ENCODE measurements at places on chromosomes 3 and 15. TPM values are rescaled to one million over a fixed set of nuclear protein-coding genes. Genes with fewer than 3 reads are reported as not detected.

Gene TCF12
- 82.2 TPM for total RNA-seq

Gene DNAH1
- total RNA-seq: 8.7 TPM

Gene SLC24A5
- total RNA-seq: not detected

Gene DGKG
- 2.5 TPM for total RNA-seq

DNA sequence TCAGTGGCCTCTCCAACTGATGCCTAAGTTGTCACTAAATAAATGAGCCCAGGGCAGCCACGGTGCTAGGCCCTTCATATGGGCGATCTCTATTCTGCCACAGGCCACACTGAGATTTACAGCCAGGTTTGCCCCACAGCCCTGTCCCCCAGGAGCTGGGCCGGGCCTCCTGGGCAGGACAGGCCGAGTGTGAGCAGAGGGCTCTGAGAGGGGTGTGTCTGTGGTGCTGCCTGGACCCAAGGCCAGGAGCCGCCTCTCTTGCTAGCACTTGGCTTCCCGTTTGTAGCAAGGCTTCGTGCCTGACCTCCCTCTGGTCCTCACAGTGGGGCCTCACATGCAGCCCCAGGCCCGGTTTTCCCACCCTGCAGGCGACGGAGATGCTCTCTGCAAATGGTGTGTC lies 67.1 kb upstream of the SEC22A start:
- DNase-seq: no peak
- H3K27ac ChIP-seq: no peak overlapping the region

GRCh38 chr3:194647747-194648146 lies 14.5 kb upstream of the TMEM44 start:
- no peak overlapping the region for H3K27ac ChIP-seq
- H3K4me3 ChIP-seq: no peak overlapping the region
- peaks cover 84% of the 10 kb centered on the region for H3K36me3 ChIP-seq
- H3K4me1 ChIP-seq: no peaks in the 10 kb centered on the region

GRCh38 chr3:119589102-119589773 lies 8.4 kb upstream of the PLA1A start:
- no peak for DNase-seq
- no peak overlapping the region for H3K4me3 ChIP-seq
- peaks cover 3% of the 10 kb centered on the region for H3K36me3 ChIP-seq
- H3K27me3 ChIP-seq: no peaks in the 10 kb centered on the region

DNA sequence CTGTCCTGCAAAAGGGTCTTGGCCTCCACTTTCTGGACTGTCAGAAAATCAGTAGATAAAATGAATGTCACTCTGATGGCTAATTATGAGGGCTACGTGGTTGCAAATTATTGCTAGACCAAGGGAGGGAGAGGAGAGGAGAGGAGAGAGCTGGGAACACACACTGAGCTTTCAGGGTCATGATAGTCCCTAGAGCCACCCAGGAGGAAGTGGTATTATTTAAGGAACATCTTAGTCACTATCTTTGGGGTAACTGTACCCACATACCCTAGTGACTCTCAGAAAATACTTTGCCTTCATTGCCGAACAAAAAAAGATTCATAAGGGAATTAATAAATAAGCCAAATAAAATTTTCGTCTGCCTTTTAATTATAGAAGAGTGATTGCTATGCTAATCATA lies 642.3 kb upstream of the CFAP20DC start:
- H3K4me1 ChIP-seq: no peaks in the 10 kb centered on the region
- no peak overlapping the region for H3K4me3 ChIP-seq
- H3K27me3 ChIP-seq: no peaks in the 10 kb centered on the region
- no peak overlapping the region for H3K27ac ChIP-seq
- H3K36me3 ChIP-seq: no peaks in the 10 kb centered on the region

DNA sequence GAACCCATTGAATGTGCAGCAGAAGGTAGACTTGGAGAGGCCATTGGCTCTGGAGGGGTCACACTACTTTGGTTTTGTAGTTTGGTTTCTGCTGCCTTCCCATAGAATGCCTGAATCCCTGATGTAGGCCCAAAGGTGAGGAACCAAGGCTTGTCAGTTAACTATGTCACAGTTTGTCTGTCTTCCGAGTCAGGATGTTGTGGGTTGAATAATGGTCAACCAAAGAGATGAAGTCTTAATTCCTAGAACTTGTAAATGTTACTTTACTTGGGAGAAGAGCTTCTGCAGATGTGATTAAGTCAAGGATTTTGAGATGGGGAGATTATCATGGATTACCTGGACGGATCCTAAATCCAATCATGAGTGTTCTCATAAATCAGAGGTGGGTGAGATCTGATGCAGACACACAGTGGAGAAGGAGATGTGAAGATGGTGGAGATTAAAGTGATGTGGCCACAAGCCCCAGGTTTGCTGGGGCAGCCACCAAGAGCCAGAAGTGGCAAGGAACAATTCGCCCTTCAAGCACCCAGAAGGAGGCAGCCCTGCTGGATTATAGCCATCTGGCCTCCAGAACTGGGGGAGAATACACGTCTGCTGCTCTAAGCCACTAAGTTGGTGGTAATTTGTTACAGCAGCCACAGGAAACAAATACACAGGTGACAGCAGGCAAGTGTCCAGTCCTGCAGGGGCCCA lies 2.3 kb upstream of the CCR8 start:
- DNase-seq: no peak
- no peak overlapping the region for H3K4me3 ChIP-seq
- H3K36me3 ChIP-seq: no peaks in the 10 kb centered on the region
- H3K27ac ChIP-seq: no peak overlapping the region

DNA sequence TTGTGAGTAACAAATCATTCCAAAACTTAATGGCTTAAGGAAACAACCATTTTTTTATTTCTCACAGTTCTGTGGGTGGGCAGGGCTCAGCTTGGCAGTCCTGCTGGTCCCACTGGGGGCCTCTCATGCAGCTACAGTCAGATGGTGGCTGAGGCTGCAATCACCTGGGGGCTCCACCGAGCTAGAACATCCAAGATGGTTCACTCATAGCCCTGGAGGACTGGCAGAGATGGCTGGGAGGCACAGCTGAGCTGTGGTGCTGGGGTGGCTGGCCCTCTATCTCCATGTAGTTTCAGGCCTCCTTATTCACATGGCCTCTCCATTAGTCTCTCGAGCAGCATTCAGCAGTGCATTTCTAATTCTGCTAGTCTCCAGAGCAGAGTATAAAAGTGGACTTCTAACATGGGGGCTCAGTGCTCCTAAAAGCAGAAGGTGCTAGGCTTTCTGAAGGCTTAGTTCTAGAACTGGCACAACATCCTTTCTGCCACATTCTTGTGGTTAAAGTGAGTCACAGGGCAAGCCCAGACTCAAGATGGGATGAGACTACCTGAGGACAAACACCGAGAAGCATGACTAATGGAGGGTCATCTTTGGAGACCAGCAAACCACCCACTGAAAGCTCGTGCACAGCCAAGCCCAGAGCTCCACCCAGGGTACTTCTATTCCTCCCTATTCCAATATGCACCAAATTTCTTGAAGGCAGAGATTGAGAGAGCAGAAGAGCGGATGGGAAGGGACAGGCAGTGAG lies 6.3 kb downstream of the CAV3 start:
- peaks cover 41% of the 10 kb centered on the region for H3K4me1 ChIP-seq
- H3K27me3 ChIP-seq: no peaks in the 10 kb centered on the region
- no peak overlapping the region for H3K27ac ChIP-seq
- peak; percentile 83 for DNase-seq

DNA sequence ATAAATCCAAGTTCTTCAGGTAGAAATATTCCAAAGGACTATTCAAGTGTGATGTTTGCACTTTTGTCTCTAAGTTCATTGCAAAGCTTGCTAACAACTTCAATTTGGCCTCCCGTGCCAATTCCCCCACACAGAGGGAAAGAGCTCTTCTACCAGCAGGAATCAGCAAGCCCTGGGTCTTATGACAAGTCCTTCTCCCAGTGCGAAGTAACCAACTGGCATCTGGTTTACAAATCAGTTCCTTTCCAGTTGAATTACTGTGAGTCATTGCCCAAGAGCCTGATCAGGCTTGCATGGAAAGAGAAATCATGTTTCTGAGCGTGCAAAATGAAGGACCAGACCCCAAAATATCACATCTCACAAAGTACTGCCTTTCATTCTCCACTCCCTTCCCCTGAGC lies 62.7 kb upstream of the SLCO3A1 start:
- H3K27me3 ChIP-seq: no peaks in the 10 kb centered on the region
- H3K27ac ChIP-seq: no peak overlapping the region
- H3K4me1 ChIP-seq: no peaks in the 10 kb centered on the region
- no peak for DNase-seq
- no peaks in the 10 kb centered on the region for H3K36me3 ChIP-seq
- no peak overlapping the region for H3K4me3 ChIP-seq

DNA sequence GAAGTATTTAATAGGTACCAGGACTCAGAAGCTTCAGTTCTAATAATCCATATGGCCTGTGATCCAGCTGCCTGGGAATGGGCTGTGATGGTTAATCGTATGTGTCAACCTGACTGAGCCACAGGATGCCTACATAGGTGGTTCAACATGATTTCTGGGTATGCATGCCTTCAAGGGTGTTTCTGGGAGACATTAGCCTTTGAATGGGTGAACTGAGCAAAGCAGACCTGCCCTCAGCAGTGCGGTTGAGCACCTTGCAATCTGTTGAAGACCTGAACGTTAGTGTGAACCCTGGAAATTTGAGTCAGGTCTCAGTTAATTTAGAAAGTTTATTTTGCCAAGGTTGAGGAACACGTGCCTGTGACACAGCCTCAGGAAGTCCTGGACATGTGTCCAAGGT lies 22.8 kb upstream of the TKT start:
- no peak for DNase-seq
- no peak overlapping the region for H3K4me3 ChIP-seq
- no peak overlapping the region for H3K27ac ChIP-seq
- H3K27me3 ChIP-seq: no peaks in the 10 kb centered on the region

DNA sequence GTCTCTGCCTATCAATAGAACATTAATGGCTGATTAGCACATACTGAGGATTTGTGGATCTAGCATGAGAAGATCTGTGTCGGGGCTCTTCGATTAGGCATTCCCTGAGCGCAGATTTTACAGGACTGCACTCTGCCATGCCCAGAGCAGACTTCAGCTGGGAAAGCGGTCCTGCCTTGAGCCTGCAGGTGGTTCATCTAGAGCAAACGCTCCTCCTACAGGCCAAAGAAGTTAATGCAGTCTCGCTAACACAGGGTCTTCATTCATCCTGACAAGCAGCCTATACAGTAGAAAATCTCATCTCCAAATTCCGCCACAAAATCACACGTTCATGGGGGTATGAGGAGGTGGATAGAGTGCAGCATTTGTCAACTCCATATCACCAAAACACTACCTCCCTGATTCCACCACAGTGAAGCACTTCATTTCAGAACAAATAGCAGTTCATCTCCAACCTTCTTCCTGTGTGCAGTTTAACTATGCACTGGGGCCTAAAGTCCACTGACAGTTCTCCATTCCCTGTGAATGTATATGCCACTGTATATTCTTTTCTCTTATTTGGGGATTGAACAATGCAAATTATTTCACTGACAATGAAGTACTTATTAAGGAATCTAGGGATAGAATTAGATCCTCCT lies 405.8 kb downstream of the IGSF11 start:
- no peaks in the 10 kb centered on the region for H3K36me3 ChIP-seq
- peak; percentile 84 for DNase-seq
- H3K27me3 ChIP-seq: no peaks in the 10 kb centered on the region
- no peaks in the 10 kb centered on the region for H3K4me1 ChIP-seq
- no peak overlapping the region for H3K27ac ChIP-seq

GRCh38 chr3:171163101-171164066 lies 136.9 kb upstream of the SLC2A2 start:
- no peak for DNase-seq
- no peak overlapping the region for H3K4me3 ChIP-seq
- H3K4me1 ChIP-seq: peaks cover 7% of the 10 kb centered on the region
- peaks cover 3% of the 10 kb centered on the region for H3K27me3 ChIP-seq
- H3K27ac ChIP-seq: no peak overlapping the region

DNA sequence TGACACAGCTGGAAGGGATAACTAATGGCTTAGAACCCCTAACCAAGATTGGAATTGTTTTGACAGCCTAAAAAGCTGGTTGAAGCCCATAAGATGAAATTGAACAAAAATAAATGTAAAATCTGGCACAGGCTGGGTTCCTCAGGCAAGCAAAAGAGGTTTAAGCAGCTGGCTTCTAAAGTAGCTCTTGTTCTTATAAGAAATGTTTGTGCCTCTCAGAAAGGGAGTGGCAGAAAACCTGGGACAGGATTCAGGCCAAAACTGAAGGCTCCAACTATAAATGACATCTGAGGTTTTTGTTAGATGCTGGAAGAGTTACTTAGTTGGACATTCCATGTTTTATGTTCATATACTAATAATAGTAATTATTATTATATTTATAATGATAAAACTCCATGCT lies 378.3 kb downstream of the CNTN4 start:
- H3K4me3 ChIP-seq: no peak overlapping the region
- H3K36me3 ChIP-seq: no peaks in the 10 kb centered on the region
- DNase-seq: no peak
- no peaks in the 10 kb centered on the region for H3K27me3 ChIP-seq
- H3K27ac ChIP-seq: no peak overlapping the region
- no peaks in the 10 kb centered on the region for H3K4me1 ChIP-seq

GRCh38 chr3:170002879-170003278 lies 34.9 kb upstream of the GPR160 start:
- H3K27me3 ChIP-seq: no peaks in the 10 kb centered on the region
- no peaks in the 10 kb centered on the region for H3K36me3 ChIP-seq

- no peaks in the 10 kb centered on the region for H3K27me3 ChIP-seq
- no peak overlapping the region for H3K27ac ChIP-seq
- no peak for DNase-seq
- no peaks in the 10 kb centered on the region for H3K36me3 ChIP-seq
Observed at GRCh38 chr15:66631616-66632263, 65.9 kb upstream of the LCTL start.

GRCh38 chr3:10305331-10305902 lies 12.7 kb upstream of the GHRL start:
- H3K36me3 ChIP-seq: peaks cover 95% of the 10 kb centered on the region
- H3K4me3 ChIP-seq: no peak overlapping the region
- no peaks in the 10 kb centered on the region for H3K4me1 ChIP-seq
- no peaks in the 10 kb centered on the region for H3K27me3 ChIP-seq
- DNase-seq: no peak
- H3K27ac ChIP-seq: no peak overlapping the region

GRCh38 chr15:97561529-97561928 lies 399.0 kb upstream of the ARRDC4 start:
- H3K4me1 ChIP-seq: no peaks in the 10 kb centered on the region
- H3K4me3 ChIP-seq: no peak overlapping the region
- H3K27me3 ChIP-seq: no peaks in the 10 kb centered on the region
- no peaks in the 10 kb centered on the region for H3K36me3 ChIP-seq
- no peak for DNase-seq
- H3K27ac ChIP-seq: no peak overlapping the region

Measured in osteoblast (primary cell).